ENCODE measurements at places on chromosomes 1 and 21.

GRCh38 chr1:65734979-65735378 lies 57.7 kb upstream of the PDE4B start:
- no peak for DNase-seq

GRCh38 chr1:234608025-234608910 lies 1.7 kb downstream of the IRF2BP2 start:
- DNase-seq: peak; percentile 68

- no peak for DNase-seq
These were observed 5.7 kb downstream of the LGR6 start for GRCh38 chr1:202199040-202199889.

- no peak for DNase-seq
These were observed 34.2 kb upstream of the TTC22 start for GRCh38 chr1:54835131-54835898.

- DNase-seq: no peak
These were observed 27.7 kb downstream of the ERO1B start for GRCh38 chr1:236253918-236254637.

- DNase-seq: no peak
These were observed 9.4 kb downstream of the ZC3H12A start for GRCh38 chr1:37483785-37484184.

DNA sequence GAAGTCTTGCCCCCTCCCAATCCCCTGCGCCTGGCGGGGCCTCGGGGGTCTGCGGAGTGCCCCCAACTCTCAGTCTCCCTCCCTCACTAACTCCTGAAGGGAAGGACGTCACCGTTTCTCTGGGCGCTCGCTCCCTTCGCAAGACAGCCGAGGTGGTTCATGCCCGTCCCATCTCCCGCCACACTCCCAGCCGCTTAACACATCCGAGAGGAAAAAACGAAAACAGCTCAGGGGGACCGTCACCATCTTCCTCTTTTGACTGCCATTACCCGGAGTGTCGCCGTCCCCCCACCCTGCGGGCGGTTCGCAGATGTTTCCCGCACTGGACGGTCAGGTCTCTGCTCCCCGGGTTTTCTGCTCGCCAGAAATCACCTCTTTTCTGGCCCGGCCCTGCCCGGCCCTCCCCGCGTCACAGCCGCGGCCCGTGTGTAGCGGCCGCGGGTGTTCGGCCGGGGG lies 532 bp downstream of the ERO1B start:
- DNase-seq: no peak

DNA sequence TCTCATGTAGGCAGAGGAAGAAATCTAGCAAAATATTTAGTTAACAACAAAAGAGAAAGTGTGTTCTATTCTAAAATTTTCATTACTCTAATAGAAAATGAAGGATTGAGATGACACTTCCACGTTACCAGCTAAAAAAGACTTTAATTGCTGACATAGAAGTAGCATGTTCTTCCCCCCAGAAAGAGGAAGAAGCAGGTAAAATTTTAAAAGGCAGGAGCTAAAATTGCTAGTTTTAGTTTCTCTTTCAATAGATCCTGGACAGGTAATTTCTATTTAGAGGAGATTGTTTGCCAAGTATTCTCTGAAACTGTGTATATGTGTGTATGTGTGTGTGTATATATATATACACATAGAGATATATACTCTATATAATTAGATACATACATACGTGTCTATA lies 248.1 kb upstream of the FMN2 start:
- no peak for DNase-seq

DNA sequence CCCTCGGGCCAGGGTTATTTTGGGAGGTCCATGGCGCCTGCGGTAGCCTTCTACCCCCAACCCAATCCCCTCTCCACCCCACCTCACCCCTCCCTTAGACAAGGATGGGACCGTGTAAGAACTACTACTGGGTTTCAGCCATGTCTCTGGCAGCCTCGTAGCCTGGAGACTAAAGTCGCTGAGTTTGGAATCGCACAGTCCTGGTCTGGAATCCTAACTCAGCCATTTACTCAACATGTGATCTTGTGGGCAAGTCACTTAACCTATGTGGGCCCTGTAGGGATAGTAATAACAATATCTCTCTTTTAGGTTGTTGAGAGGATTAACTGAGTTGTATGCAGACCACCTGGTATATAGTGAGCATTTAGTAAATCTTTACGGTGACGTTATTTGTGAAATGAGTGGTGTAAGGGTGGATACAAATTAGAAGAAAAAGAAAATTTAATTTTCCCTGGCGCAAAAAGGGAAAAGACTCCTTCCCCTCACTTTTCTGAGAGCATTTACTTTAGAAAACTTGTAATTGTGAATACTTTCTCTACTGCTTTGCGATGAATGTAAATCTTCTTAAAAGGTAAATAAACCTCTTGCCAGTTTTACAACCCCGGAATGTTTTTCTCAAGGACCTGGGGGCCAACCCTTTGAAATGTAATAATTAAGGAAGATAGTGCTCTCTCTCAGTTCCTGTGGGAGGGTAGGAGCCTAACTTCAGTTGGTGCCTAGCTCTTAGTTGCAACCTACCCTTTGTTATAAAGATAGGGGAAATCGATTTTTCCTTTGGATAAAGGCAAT lies 615 bp upstream of the MRPS15 start:
- DNase-seq: no peak

DNA sequence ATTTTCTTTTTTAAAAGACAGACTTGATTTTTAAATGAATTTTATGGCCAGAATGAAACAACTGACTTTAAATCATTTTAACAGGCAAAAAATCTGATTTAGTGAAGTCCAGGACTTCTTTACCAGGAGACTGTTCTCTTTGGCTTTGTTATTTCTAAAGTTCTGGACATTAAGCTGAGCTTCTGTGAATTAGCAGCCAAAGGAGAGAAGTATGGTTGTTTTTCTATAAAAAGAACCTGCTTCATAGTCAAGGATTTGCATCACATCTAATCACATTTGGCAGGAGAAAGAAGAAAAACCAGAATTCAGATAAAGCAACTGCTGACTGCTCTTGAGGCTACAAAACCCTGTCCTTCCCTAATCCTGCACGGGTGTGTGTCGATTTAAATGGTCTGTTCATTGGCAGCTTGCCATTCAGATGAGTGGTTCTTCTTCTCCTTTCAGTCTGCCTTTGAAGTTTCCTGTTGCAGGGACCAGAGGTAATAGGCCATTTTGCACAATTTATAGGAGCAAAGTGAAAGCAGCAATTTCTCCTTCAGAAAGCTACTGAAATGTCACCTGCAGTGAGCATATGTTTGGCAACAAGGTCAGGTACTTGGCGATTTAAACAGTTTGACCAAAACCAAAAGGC lies 215.4 kb downstream of the OLFM3 start:
- no peak for DNase-seq

DNA sequence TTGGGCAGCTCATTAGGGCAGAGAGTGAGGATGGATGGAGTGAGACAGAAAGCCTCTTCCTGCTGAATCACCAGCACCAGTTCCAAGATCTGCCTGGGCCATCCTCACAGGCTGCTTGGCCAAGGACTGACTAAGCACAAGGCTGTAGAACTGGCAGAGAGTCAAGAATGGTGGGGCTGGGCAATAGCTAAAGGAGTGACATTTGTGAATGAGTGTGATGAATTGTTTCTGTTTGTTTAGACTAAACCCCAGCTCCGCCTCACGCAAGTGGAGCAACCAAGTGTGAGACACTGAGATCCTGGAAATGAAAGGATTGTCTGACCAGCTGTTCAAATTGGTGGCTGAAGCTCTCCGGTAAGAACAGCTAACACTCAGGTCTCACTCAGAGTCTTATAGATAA lies 38.6 kb downstream of the BRINP2 start:
- peak; percentile 93 for DNase-seq

- DNase-seq: no peak
These were observed 55.8 kb downstream of the SH3GLB1 start for GRCh38 chr1:86760199-86760598.

DNA sequence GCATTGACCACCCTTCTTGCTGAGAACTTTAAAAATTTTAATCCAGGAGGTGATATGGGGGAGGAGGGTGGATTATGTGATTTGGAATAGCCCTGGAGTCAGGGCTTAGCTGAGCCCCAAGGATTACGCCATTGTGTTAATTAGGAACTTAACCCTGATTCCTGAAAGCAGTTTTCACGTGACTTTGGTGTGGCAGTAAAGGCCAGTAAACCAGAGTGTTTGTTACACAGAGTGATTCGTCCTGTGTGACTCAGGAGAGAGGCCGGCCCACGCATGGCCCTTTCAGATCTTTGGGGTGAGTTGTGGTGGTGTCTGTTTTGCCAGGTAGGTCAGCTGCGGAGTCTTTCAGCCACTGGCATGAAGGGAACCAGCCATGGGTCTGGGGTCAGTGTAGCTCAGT lies 107.6 kb downstream of the NOS1AP start:
- no peak for DNase-seq

- no peak for DNase-seq
These were observed 35.9 kb downstream of the DNASE2B start for GRCh38 chr1:84434081-84434769.

DNA sequence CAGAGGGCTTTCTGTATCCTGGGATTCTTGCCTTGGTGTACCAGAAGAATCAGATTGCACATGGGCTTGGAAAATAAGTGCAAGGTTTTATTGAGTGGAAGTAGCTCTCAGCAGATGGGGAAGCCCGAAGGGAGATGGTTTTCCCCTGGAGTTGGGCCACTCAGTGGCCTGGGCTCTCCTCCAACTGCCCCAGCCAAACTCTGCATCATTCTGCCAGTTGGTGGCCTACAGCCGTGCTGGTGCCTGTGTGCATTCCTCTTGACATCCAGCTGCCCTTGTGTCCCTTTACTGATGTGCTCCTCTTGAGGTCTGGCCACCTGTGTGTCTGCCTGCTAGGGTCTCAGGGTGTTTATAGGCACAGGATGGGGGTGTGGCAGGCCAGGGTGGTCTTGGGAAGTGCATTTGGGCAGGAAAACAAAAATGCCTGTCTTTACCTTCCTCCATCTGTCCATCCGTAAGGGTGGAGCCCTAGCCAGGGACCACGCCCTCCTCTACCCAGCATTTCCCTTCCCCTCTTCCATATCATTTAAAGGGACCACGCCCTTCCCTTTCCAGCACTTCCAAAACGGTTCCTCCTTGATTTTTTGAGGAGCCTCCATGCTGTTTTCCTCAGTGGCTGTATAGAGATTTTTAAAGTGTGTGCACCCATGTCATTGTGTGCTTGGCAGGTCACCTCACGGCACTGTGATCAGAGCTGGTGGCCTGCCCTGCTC lies 18.9 kb downstream of the SNAP47 start:
- DNase-seq: no peak

DNA sequence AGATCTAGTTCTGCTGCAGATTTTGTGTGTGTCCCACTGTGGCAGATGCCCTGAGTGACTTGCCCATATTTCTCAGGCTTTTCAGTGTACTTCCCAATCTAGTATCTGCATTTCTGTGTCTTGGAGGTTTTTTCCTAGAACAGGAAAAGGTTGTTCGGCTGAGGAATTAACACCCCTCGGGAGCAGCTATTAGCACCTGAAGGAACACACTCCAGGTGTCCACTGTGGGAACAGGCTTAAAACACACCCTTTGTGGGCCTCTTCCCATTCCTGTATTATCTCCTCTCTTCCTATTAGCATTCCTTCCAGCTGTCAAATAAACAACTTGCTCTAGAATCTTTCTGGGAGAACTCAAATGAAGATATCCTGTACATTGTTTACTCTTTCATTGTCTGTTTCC lies 178.3 kb downstream of the HMCN1 start:
- no peak for DNase-seq

GRCh38 chr21:43933199-43933598 lies 68.2 kb downstream of the AGPAT3 start:
- no peak for DNase-seq

DNA sequence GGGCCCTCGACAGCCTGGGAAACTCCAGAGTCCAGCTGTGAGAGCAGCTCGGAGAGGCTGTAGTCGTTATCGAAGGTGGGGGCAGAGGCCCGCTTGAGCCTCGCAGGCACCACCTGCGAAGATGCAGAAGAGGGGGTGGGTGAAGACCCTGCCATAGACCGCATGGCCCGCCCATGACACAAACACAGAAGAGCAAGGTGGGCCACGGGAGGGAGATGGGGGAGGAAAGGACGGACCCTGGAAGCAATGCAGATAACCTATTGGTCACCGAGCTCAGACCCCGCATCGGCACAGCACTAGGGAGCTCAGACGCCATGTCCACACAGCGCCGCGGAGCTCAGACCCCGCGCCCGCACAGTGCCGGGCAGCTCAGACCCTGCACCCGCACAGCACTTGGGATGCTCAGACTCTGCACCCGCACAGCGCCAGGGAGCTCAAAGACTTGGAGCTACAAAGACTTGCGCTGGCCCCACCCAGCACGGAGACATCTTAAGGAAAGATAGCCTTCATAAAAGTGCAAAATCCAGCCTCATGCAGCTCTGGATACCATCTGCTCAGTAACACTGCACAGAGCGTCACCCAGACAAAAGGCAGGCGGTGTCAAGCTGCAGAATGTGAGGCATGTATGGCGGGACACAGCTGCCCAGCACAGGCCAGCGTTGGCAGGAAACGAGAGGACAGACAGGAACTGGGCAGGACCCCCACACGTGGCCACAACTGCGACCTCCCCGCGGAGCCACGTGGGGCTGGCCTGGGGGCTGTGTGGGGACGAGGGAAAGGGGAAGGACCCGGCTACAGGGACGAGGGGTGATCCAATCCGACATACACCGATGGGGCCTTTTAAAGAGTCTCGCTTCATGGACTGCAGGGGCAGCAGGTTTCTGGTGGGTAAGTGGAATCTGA lies 22.6 kb downstream of the RIPK4 start:
- DNase-seq: no peak

- no peak for DNase-seq
These were observed 25.9 kb upstream of the GNPAT start for GRCh38 chr1:231214918-231215680.

DNA sequence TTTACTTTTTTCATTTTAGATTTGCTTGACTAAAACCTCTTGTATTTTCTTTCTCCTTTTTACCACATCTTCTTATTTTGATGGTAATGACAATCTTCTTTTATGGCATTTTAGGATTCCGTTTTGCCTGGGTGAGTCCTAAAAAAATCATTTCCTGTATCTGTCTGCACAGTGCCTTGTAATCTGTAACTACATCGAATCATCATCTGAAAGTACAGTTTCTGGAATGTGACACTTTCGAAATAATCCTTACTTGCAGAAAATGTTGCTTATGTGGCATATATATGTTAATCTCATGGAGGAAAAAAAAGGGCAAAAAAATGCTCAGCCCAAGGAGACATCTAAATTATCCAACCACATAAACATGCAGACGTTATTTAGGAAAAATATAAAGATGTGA lies 29.0 kb downstream of the GREM2 start:
- DNase-seq: no peak

- no peak for DNase-seq
These were observed 1.7 kb upstream of the TSPAN2 start for GRCh38 chr1:115090956-115091355.

GRCh38 chr1:161956097-161956496 lies 67.6 kb downstream of the OLFML2B start:
- no peak for DNase-seq

- no peak for DNase-seq
These were observed 16.1 kb upstream of the TMEM183A start for GRCh38 chr1:202991112-202991511.

GRCh38 chr1:75100481-75101092 lies 33.6 kb upstream of the LHX8 start:
- no peak for DNase-seq

All from GOT3 (cell line).